ENCODE measurements at places on chromosomes 3 and 15.
A peak's percentile ranks its signal among the peaks of the same experiment; 100 is the strongest.

DNA sequence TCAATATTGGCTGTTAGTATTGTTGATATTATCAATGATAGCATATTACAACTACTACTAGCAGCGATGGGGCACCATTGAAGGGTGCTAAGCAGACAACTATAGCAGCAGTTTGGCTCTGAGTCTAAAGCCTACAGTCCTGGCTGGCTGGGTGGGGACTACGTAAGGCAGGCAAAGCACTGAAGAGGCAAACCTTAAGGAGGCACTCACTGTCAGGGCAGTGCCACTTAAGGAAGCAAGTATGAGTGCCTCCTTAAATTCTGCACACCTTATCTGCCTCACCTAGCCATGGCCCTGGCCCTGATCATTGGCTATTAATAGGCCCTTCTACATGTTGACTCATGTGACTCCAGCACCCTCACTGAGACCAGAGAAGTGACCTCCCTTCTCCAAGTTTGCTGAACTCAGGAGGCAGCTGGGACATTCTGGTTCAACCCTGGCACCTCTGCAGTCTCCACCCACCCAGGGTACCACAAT lies 20.6 kb downstream of the CDCP1 start:
- DNase-seq = no peak

DNA sequence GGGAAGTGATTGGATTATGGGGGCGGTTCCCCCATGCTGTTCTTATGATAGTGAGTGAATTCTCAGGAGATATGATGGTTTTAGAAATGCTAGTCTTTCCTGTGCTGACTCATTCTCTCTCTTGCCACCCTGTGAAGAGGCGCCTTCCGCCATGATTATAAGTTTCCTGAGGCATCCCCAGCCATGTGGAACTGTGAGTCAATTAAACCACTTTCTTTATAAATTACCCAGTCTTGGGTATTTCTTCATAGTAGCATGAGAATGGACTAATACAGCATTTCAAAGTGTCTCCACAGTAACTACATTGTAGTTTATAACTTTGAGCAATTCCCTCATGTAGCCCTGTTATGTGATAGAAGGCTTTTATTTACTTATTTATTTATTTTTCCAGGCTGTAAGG lies 128.8 kb upstream of the CHRNA7 start:
- DNase-seq = no peak

DNA sequence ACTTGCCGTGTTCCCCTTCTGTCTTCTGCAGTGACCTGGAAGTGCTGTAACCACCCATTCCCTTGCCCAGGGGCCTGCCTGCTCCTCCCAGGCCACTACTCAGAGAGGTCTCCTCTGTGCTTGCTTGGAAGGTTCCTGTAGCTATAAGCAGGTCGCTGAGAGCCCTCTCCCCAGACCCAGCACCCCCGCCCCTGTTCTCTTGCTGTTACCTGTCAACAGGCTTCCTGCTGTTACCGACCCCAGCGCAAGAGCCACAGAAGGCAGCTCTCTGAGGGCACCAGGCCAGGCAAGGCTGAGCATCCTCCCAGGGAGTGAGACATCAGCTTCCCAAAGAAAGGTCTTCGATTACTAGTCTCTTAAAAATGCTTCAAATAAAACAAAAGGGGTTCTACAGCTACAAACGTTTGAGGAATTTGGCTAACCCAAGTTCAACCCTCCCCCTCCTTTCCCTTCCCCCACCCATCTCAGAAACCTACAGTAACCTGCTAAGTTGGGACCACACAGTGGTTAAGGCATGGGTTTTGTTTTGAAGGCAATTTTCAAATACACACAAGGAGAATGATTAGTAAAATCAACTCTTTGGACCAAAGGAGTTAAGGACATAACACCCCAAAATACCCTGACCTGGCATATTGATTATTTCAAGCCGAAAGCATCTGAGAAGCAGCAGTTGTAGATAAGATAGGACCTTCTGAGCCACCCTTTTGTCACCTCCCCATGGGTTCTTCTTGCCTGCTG lies 74.9 kb upstream of the MFGE8 start:
- no peak for DNase-seq

GRCh38 chr15:33236841-33237509 lies 42.5 kb upstream of the FMN1 start:
- no peak for DNase-seq

DNA sequence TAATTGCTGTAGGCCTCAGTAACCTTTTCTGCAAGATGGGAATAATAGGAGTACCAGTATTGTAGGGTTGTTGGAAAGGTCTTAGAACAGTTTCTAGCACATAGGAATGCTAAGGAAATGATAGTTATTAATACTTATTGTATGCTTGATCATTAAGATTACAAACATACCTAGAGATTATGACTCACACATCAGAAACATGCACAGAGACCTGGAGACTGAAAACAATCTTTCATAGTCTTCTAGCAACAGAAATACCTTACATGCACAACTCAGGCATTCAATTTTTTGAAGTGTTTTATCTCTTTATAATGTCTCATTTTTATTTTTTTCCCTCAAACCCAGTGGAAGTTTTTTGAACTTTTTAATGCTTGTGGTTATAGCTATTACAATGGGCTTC lies 104.4 kb upstream of the ZBTB20 start:
- no peak for DNase-seq

DNA sequence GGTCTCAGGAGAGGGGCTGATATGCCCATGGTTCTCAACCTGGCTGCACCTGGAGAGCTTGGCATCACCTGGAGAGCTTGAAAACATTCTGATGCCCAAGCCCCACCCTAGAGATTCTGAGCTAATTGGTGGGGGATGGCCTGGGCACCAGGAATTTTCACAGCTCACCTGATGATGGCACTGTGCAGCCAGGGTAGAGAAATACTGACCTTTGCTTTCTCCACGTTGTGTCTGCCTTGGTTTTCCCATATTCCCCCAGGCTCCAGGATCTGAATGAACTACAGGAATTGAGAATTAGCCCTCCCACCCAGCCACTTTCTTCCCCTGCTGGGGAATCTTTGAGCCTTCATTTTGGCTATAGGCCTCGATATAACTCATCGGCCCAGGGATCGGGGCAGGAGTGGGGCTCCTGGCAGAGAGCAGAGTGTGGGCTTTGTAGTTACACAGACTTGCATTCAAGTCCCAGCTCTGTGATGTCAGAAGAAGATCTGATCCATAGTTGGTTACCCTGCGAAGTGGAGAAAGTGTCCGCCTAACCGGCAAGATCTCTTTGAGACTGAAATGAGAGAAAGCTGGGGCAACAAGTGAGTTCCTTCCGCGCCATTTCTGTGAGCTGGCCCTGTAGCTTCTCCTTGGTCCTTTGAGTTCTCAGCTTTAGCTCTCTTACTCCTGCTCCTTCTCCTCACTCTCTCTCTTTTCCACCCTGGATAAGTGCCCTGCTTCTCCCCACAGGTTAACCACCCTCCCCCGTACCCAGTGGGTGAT lies 33.1 kb upstream of the UBE2Q2 start:
- DNase-seq = no peak

GRCh38 chr15:63044645-63045464 lies 2.3 kb downstream of the TPM1 start:
- no peak for DNase-seq

DNA sequence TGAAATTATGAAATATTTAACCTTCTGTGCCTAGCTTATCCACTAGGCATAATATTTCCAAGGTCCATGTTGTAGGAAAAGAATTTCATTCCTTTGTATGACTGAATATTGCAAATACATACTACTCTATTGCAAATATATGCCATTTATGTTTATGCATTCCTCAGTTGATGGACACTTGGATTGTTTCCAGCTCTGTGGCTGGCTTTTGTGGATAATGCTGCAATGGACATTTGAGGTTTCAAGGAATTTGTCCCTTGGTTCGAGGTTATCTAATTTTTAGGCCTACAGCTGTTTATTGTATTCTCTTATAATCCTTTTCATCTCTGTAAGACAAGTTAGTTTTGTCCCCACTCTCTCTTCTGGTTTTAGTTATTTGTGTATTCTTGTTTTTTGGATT lies 7.7 kb upstream of the AADACL2 start:
- DNase-seq = no peak

- DNase-seq = no peak
Measured at GRCh38 chr3:161559177-161559998, 62.8 kb downstream of the OTOL1 start.

GRCh38 chr3:100972867-100973266 lies 20.4 kb downstream of the ABI3BP start:
- no peak for DNase-seq

DNA sequence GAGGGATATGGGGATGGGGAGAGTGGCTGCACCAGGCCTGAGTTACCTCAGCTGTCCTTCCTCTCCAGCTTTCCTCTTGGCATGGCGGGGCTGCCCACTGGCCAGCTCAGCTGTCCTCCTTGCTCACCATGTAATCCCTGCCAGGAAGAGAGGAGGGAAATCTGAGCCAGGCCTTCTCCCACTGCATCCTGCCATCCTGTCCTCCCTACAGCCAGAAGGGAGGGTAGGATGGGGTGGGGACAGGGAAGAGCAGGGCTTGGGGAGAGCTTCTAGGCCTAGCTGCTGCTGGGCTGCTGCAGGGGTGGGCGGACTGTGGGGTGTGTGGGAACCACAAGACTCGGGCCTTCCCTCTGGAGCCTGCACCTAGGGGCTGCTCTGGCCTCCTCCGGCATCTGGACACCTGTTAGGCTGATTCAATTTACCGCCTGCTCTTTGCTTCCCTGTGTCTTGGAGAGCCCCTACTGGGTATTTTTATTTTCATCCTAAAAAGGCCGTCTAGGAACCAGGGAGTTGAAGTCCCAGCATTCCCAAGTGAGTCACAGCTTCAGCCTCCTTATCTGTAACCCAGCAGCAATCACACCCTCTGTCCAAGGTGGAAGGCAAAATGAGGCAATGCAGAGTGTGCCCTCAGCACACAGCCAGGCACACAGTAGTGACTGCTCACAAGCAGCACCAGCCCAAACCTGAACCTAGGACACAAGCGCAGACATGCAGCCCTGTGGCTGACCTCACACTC lies 13.1 kb upstream of the KY start:
- DNase-seq = no peak

DNA sequence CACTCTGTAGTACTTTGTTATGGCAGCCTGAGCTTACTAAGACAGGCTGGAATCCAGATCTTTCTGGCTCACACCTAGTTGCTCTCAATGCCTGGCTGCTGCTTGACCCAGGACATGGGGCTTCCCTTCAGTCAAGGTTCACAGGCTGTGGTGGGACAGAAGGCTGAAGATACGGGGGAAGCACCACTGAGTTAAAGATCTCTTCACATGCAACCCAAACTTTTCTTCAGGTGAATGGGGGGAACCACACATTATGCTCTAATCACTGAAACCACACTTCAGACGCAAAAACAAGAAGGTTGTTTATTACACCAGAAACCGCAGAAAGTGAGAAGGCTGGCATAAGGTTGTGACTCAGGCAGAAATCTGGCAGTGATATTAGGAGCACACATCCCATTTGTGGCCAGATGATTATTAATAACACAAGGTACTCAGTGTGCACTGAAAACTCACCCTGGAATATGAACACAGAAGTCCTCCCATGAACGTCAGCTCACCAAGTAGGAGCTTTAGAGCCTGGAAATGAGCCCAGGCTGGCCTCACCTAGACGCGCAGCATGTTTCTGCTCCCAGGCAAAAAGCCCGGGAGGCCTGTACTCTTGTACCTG lies 230.5 kb upstream of the CHRNA7 start:
- DNase-seq = no peak

GRCh38 chr15:66940368-66940767 lies 125.0 kb upstream of the SMAD3 start:
- DNase-seq = no peak

DNA sequence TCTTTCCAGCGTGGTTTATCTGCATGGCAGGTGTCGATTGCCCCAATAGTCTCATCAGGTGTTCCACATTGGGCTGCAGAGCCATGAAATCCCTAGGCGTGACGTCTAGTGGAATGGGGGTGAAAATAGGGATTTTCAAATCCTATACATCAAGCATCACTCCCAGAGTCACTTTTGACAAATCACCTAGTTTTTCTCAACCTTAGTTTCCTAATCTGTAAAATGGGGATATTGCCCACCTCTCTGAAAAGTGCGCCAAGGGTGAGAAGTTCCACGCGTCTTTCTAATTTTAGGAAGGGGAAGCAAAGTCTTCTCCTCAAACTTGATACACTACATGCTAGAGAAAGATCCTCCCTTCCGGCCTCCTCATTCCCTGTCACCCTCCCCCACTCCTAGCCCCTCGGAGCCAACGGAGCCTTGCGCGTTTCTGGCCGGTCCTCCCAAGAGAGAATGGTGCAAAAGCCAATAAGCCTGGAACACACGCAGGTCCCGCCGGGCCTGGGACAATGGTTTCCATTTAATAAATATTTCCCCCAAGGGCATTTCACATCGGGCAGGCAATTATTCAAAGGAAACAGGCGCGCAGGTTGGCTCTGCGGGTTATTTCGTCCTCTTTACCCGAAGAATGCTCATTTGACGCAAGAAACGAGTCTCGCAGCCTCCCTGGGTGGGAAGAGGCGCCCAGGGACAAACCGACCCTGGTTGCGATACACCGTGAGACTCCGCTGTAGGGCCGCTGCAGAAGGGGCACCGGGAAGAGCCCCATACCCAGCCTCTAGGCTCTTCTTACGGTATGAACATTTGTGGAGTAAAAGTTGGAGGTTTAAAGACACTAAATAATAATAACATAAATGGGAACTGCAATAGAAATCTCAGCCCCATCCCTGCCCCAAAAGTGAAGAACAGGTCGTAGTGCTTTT lies 1.2 kb upstream of the SOX14 start:
- DNase-seq = no peak

GRCh38 chr3:19539518-19540392 lies 391.4 kb downstream of the KCNH8 start:
- DNase-seq = no peak

- DNase-seq = no peak
Measured at GRCh38 chr15:38518084-38518483, 46.5 kb downstream of the RASGRP1 start.

DNA sequence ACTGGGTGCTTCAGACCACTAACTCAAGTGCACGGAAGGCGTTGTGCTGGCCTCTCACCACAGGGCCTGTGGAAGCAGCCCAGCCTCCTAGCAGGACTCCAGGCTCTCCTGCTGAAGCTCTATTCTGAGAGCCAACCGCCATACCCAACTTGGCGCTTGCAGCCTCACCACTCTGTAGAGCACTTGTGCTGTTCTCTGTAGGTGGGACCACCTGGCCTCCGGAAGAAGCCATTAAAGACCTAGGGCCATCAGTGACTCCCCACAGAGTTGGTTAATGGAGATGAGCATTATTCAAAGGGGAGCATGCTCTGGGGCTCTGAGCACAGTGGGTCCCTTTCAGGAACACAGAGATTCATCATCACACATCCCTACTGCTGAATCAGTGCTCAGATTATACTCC lies 50.9 kb downstream of the C3orf85 start:
- no peak for DNase-seq

DNA sequence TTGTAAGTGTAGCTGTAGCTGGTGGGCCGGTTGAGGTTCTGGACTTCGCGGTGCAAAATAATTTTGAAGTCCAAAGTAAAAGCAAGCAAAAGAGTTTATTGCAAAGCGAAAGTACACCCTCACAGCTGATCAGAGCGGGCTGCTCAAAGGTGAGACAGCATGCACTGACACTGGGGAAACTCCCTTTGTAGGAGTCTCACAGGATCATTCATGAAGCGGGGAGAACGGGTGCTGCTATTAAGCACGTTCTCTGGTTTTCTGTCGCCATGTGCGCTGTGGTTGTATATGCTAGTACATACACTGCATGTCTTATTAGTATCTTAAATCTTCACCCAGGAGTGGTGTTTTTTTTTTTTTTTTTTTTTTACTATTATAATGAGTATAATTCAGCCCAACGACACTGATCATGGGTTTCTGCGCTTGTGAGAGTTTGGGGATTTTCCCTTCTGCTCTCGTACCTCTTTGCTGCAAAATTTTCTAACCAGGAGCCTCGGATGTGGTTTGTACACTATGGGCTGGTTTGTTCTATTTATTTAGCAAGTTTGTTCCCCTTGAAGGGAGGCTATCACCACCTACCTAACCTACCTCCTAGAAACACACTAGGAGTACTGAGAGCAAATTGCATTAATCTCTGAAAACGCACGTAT lies 1.4 kb upstream of the AP4E1 start:
- DNase-seq = peak; percentile 27
